Metanephros (tissue), 2 donors: ENCODE measurements at places on chromosomes 6 and 20. TPM values are rescaled to one million over a fixed set of nuclear protein-coding genes. Genes with fewer than 3 reads are reported as not detected.

The OPN5 gene
- 0.64 TPM for total RNA-seq

The MYLIP gene
- total RNA-seq, result 75.5 TPM

The SYTL3 gene
- 4.4 TPM for total RNA-seq

The SEMG1 gene
- not detected for total RNA-seq

The MAFB gene
- total RNA-seq, result 47.9 TPM

The LBP gene
- total RNA-seq, result not detected

The KIAA0408 gene
- total RNA-seq, result 5.1 TPM

The FHL5 gene
- total RNA-seq, result 0.93 TPM

The LY6G6C gene
- total RNA-seq, result not detected

The ABCC10 gene
- total RNA-seq, result 18.5 TPM

The HRH3 gene
- 0.23 TPM for total RNA-seq

The TENT5A gene
- 13.5 TPM for total RNA-seq

The TPD52L1 gene
- 44.3 TPM for total RNA-seq

The SLC35D3 gene
- 0.12 TPM for total RNA-seq

The HLA-DPB1 gene
- 26.6 TPM for total RNA-seq

The NOTCH4 gene
- 22.2 TPM for total RNA-seq

The RIPOR3 gene
- total RNA-seq, result 18.1 TPM

The SMLR1 gene
- 0.29 TPM for total RNA-seq

The DNMT3B gene
- 4.7 TPM for total RNA-seq

The OLIG3 gene
- total RNA-seq, result not detected
